Activated gamma-delta T cell treated with anti-CD3 and anti-CD28 coated beads, Interleukin-2, amount 50 U/mL, for 16 hours (primary cell): ENCODE measurements at places on chromosomes 4 and X.

DNA sequence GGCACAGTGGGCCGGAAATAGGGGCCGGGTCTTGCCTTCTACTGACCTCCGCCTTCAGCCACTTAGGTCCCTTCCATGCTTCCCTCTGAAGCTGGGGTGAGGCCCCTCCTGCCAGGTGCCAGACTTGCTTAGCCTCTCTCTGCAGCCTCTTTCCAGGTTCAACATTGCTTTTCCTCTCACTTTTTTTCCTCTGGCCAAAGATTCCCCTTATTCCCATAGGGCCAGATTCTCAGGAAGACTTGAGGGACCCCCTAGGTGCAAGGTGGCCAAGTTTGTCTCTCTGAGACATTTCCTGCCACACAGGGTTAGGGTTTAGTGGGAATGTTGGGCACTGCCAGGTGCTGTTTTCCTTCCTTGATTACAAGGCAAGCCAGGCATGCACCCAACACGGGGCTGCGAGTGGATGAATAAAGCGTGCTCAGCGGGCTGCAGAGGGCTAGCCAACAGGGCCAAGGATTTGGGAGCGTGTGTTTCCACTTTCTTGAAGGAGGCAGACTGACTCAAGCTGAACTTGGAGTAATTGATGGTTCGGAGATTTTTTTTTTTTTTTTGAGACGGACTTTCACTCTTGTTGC, 7.6 kb upstream of the GJB1 start:
- DNase-seq: no peak

GRCh38 chr4:9771034-9771433, 10.4 kb upstream of the DRD5 start:
- DNase-seq: no peak

GRCh38 chrX:114819509-114819908, 197.9 kb downstream of the IL13RA2 start:
- no peak for DNase-seq

GRCh38 chr4:173237152-173237551, 68.5 kb downstream of the GALNT7 start:
- DNase-seq: no peak

DNA sequence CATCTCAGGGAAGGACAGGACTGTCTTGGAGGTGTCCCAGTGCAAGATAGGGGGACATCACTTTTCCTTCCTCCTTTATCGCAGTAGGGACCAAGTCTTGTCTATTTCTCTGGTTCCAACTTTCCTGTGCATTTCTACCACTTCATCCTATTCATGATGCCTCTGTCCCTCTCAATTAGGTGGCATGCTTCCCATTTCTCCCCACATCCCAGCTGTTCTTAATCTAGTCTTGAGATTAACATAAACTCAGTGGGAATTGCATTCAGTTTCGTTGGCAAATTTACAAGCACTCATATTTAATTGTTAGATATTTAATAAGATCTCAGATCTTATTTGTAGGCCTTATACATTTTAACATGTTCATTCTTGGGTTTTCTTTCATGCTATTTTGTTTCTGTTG, 15.7 kb upstream of the ODAM start:
- DNase-seq: no peak

GRCh38 chrX:139203651-139204570, 326.6 kb upstream of the F9 start:
- DNase-seq: no peak

DNA sequence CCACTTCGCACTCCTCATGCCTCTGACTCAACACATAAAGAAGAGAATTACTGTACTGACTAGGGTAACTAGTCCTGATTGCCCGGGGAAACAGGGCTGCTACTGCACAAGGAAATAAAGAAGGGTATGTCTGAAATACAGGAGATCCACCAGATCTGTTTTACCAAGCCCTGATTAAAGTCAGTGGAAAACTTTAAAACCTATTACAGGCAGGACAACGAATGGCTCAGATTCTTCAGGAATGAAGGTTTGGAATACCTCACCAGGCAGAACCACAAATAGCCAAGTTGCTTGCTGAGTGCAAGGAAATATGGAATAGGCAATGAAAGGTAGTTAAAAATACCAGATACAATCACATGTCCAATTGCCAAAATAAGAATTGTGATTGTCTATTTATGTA, 17.3 kb downstream of the LAMTOR3 start:
- no peak for DNase-seq

GRCh38 chrX:111262086-111262485, 8.2 kb downstream of the CAPN6 start:
- DNase-seq: no peak

GRCh38 chr4:54961357-54961975, 163.9 kb downstream of the KDR start:
- no peak for DNase-seq

DNA sequence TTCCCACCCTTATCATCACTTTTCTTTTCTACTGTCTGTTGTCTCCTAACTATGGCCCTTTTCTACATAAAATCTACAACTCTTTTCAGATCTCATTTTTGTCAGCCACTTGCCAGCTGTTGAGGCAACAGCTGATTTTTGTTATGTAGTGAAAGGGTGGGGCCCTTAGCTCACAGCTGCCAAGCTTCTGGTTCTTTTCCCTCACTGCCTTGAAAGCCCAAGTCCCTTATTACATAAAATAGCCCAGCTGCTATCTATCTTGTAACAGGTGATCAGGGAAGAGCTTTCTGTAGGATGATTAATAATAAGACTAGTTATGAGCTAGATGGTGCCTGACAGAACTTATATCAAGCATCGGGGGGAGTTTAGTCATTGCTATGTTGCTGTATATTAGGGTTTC, 45.9 kb downstream of the ADGRL3 start:
- DNase-seq: no peak

GRCh38 chr4:57109847-57110639, at the start of gene IGFBP7:
Gene IGFBP7 (minus strand): TSS chr4:57110385. CDS start chr4:57110351, 34 bp downstream.
- DNase-seq: no peak

GRCh38 chr4:184503869-184504300, 29.5 kb upstream of the IRF2 start:
- no peak for DNase-seq

DNA sequence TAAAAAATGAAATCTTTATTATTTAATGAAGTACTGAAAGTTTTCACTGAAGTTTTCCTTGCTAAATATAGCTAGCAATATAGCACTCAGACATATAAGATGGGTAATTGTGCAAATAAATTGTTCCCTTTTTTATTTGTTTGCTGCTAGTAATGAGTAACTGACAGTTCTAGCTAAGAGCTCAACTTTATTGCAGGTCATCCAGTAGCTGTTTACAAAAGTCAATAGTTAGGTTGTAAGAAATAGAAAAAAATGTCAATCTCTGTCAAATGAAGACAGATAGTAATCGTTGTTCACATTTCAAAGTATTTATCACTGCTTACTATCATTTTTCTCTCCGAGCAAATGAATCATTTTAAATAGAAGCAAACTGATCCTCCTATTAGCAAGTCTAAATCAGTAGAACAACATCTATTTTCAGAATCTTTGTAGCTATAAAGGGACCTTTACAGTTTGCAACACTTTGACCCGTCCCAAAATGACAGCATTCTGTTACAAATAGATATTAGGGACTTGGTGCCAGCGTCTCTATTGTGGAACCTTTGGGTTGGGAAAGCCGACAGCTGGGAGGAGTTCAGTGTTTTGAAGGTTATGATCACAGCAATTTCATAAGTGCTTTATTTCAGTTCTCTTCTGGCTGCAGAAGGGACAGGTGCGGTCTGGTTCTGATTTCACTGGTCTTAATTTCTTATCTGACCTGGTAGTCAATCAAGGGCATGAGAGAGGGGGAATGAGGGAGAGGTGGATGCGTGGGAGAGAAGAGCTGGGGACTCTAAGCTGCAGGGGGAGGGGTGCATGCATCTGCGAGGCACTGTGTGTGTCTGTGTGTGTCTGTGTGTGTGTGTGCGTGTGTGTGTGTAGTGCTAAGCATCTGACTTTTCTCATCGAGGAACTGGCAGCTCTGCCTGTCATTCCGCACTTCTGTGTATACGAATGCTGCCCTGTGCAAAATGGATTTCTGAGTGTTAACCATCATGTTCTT, 227.9 kb upstream of the PITX2 start:
- no peak for DNase-seq

DNA sequence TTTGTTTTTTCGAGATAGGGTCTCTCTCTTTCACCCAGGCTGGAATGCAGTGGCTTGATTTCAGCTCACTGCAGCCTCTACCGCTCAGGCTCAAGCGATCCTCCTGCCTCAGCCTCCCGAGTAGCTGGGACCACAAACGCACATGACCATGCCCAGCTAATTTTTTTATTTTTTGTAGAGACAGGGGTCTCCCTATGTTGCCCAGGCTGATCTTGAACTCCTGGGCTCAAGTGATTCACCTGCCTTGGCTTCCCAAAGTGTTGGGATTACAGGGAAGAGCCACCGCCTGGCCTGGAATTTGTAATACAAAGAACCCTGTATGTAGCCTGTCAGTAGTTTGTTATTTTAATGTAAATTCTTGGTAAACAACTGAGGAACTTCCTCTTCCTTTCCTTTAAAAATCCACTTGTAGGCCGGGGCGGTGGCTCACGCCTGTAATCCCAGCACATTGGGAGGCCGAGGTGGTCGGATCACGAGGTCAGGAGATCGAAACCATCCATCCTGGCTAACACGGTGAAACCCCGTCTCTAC, 119.5 kb downstream of the PHKA2 start:
- DNase-seq: no peak

- no peak for DNase-seq
Measured at GRCh38 chr4:83011689-83012199, 1.1 kb upstream of the LIN54 start.

DNA sequence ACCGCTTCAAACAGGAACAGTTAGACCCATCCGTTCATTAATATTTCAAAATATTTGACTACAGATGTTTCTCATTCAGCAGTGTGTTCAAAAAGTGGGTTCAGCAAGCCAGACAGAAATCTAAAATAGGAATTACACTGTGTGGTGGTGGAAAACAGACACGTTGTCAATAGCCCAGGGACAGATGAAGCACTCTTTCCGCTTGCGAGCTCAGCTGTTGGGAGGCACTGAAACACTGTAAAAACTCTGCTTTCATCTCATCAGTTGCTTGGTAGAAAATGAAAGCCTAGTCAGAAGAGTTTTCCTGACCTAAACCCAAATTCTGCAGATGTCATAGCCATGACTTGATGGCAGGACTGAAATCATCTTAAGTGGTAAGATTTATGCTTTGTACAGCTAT, 38.5 kb downstream of the LRP2BP start:
- DNase-seq: no peak

GRCh38 chr4:39614487-39615162, 24.0 kb downstream of the SMIM14 start:
- no peak for DNase-seq

DNA sequence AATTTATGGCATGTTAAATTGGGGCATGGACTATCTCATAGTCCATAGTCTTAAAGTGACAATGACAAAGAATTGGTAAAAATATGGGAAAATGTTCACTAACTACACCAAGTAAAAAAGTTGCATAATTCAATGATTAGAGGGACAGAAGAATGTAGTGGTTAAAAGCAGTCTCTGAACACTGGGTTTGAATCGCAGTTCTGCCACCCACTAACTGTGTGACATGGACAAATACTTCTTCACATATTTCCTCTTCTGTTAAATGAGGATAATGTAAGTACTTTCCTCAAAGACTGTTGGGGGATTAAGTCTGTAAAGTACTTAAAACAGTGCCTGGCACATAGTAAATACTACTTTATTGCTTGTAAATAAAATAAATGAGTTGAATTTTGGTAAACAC, 15.3 kb downstream of the COQ2 start:
- DNase-seq: no peak

DNA sequence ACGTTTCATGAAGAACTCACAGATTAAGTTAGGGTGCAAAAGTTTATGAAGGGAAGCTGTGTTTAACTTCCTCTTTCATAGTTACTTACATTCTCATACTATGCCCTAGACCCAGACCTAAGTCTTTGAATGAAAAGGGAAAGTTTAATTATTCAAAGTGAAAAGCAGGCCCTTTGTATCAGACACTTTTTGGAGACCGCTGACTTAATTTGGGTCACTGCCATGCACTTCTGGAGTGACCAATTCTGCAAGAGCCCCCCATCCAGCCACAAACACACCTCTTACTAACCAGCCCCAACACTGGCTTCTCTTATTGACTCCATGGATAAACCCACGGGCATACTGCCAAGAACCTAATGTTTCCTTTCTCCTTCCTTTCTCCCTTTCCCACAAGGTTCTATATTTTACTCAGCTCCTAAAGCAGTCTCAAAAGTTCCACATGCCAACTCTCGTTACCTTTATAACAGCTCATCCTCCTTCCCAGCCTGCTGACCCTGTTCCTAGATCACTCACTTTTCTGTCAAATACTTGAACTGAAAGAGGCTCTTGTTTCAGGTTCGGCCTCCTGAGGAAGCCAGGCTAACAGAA, 34.5 kb downstream of the ABCE1 start:
- no peak for DNase-seq

- DNase-seq: no peak
Measured at GRCh38 chr4:165364452-165365080, 14.2 kb upstream of the CPE start.

DNA sequence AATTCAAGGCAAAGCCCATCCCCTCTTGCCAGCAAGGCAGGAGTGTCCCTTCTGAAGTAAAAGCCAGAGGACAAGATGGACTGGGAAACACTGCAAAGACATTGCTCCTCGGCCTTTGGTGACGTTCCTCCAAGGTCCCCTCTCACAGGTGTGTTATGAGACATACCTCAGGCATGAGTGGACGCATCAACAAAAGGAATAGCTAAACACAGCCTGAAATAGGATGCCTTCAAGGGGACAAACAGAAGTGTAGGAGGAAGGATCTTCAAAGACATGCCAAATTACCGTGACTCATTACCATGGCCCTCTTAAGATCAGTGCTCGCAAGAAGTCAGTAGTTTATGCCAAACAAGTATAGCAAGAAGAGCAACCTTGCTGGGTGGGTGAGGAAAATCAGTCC, 6.0 kb upstream of the IDS start:
- no peak for DNase-seq

DNA sequence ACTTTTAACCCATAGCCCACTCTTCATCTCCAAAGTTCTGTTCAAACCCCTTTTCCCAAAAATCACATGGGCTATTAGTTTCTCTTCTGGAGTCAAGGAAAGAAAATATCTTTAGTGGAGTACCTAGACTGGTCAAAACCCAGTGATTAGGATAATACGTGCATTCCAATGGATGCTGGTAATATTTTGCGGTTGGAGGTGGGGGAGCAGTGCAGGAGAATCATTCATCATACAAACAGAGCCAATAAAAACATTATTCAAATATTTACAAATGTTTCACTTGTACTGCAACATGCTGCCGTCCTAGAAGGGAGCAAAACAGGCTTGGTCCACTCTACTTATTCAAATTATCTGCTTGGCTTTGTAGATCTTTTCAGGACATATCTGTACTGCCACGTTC, 57.2 kb upstream of the RAB9B start:
- no peak for DNase-seq

GRCh38 chr4:144818136-144818535, 172.2 kb downstream of the HHIP start:
- no peak for DNase-seq

DNA sequence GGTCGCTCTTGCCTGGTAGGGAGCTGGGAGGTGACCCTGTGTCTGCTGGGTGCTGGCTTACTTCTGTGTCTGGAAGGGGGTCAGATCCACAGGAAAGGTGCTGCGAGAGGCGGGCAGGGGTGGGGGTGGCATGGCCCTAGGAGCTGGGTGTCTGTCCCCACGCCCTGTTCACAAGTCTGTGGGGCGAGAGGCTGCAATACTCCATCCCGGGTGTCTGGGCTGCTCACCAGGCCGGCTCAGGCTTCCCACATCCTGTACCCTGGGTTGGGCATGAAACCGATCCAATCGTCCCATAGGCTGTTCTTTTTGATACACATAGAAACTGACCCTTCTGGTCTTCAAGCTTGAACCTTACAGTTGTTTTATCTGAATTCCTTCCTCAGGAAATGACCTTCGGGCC, 993 bp upstream of the CTAG2 start:
- DNase-seq: no peak
